Stimulated activated CD8-positive, alpha-beta memory T cell treated with anti-CD3 and anti-CD28 coated beads, Interleukin-7, amount 100 ng/mL, for 4 hours (primary cell): ENCODE measurements at places on chromosomes 16 and 17.

- DNase-seq = no peak
These were observed 43.4 kb downstream of the TAOK1 start for GRCh38 chr17:29433541-29433940.

DNA sequence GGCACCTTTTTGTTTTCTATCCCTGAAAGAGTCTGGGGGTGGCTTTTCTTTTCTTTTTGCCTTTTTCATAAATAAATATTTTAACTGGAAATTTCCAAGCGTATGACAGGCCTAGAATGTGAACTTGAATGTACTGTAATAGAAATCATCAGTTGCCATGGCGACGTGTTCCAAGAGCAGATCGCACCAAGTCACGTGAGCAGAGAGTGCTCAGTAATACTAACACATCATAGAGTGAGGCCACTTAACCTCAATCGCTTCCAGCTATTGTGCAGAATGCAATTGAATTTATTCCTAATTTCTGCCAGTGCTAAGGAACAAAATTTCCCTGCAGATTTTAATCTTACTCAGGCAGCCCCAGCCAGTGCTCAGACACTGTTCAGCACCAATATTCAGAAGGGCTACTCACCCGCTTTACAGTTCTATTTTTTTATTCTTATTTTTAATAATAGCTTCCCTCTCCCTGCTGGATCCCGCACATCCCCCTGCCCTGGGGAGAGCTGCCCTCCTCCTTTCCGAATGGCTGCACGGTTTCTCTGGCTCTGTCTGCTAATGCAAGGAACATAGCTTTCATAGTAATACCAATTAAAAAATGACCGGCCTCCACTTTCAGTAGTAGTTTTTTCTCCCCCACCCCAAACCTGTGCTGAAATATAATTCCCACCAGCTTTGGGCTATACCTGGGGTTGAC lies 26.2 kb upstream of the PMFBP1 start:
- no peak for DNase-seq

DNA sequence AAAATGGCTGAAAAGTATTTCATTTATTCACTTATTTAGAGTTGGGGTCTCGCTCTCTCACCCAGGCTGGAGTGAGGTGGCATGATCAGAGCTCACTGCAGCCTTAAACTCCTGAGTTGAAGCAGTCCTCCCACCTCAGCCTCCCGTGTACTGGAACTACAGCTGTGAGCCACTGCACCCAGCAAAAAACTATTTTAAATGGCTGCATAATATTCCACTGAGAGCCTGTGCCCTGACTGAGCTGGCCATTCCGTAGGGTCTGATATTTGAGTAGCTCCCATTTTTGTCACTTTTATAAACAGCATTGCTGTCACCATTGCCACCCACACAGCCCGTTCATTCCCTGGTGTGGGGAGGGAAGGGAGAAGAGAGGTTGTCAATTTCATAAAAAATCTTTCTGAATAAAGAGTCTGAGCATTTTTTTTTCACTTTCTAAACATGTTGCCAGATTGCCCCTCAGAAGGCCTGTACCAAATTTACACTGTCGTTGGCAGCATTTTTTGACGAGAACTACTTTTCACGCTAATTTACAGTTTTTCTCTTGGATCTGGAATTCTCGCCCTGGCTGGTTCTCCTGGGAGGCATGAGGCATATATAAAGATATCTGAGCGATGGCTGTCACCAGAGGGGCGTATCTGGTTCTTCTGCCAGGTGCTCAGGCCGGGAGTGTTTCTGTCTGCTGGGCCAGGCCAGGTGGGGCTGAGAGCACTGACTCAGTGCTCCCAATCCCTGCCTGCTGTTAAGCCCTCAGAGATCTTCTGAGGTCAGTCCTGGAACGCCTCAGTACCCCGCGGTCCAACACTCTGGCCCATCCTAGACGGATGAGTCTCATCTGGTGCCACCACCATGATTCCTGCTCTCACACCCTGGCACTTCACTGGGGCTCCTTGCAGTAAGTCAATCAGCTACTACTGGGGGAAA lies 7.2 kb upstream of the KIFC3 start:
- no peak for DNase-seq

DNA sequence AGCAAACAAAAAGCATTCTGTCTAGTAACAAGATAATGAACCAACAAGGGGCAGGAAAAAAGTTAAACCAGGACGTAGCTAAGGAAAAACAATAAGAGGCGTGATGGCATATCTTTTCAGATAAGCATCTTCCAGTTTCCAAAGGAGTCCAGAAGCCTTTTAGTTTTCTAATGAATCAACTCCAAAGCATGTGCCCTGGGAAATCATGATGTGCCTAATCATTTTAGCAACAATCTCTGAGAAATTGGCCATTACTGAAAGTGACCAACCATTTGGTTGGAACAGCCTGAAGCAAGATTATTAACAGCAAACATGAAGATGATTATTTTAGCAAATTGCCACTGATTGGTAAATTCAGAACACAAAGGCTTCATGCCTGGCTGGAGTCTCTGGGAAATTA lies 440.9 kb upstream of the MAF start:
- DNase-seq = no peak

- no peak for DNase-seq
These were observed 1.2 kb downstream of the ASGR1 start for GRCh38 chr17:7177954-7178477.

- no peak for DNase-seq
These were observed 257.7 kb upstream of the PMFBP1 start for GRCh38 chr16:72429671-72430081.

GRCh38 chr16:30901201-30902028 lies 5.0 kb downstream of the CTF1 start:
- no peak for DNase-seq

DNA sequence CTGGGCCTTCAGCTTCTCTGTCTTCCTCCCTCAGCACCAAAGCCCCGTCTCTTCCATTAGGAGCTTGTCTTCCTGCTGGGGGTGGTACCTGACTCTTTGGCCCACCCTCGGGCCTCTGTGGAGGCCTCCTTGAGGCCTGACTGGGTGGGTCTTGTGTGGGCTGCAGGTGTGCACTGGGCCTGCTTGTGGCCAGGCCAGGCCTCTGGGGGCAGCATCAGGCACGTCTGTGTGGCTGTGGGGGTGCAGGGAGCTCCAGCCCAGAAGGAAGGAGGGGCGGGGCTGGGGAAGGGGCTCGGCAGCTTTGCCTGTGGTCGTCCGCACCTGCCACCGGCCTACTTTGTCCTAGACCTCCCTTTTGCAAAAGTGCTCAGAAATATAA lies 7.0 kb downstream of the PIGQ start:
- DNase-seq = no peak

DNA sequence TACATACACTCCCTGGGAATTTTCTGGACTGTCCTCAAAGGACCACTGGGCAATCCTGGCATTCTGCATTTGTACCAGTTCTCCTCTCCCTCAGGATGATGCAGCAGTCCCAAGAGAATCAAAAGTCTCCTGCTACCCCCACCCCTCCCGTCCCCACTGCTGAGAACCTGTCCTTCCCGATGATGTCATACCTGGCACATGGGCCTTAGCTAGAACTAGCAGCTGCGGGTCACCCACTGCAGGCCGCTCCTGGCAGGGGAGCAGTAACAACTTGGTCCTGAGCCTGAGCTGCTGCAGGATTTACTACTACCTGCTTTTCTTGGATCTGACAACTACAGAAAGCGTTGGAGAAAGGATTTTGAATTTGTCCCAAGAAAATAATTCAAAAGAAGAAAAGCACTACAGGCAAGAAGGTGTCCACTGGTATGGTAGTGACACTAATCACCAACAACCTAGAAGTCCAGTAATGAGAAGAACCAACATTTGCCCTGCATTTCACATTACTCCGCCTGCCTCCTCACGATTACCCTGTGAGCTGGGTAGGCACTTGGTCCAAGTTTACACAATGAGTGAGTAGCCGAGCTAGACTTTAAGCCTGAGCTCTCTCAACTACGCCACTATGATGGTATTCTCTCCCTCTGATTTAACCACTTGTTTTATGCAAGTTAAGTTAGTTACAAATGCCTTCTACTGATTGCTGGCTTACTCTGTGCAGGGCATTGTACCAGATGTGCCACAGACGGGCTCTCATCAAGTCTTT lies 55.3 kb upstream of the ETV4 start:
- no peak for DNase-seq

DNA sequence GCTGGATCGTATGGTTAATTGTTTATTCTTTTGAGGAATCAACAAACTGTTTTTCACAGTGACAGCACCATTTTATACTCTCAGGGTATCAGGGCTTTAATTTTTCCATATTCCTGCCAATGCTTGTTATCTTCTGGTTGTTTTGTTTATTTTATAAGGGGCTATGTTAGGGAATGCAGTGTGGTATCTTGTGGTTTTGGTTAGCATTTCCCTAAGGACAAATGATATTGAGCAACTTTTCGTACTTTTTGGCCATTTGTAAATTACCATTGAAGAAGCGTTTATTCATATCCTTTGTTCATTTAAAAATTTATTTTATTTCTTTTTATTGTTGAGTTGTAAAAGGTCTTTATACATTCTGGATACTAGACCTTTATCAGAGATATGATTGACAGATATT lies 322.0 kb upstream of the SALL1 start:
- DNase-seq = no peak

- DNase-seq = no peak
These were observed 436 bp upstream of the BRIP1 start for GRCh38 chr17:61863801-61864126.

DNA sequence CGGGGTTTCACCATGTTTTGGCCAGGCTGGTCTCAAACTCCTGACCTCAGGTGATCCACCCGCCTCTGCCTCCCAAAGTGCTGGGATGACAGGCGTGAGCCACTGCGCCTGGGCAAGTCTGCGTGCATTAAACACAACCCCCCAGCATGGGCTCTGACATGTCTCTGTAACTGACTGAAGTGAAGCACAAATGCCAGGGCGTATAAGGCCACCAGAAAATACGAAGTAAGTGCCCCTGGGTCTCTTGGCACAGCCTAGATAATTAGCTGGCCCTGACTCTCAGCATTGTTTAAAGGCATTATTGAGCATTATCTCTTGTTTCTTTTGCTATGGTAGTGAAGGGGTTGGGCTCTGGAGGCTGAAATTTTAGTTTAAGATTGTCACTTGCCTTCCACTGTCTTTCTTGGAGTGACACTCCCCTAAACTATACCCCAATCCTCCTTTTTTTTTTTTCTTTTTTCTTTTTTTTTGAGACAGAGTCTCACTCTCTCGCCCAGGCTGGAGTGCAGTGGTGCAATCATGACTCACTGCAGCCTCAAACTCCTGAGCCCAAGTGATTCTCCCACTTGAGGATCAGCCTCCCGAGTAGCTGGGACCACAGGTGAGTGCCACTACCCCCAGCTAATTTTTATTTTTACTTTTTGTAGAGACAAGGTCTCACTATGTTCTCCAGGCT lies 8.2 kb upstream of the SEC14L1 start:
- no peak for DNase-seq

DNA sequence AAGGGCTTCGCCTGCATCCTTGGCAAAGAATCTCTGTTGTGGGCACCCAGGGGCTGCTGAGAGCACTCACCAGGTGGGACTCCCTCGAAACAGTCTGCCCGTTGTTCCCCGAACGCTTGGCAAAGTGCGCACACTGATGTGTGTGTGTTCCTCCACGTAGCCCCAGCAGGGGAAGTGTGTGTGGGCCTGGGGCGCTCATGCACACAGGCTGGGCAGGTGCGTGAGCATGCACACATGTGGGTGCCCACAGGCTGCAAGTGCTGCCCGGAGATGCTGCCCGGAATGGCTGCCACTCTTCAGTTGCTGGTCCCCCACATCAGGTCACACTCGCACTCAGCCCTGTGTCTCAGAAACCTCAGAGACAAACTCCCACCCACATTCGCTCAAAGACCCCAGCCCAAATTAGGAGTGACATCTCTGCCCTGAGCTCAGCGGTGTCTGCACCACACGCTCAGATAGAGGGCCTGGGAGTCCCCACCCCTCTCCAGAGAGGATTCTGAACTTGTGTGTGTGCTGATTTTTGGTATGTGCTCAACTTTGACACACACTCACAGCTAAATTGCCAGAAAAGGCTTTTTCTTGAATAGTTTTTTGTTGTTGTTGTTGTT lies 119.4 kb downstream of the MGAT5B start:
- DNase-seq = no peak

DNA sequence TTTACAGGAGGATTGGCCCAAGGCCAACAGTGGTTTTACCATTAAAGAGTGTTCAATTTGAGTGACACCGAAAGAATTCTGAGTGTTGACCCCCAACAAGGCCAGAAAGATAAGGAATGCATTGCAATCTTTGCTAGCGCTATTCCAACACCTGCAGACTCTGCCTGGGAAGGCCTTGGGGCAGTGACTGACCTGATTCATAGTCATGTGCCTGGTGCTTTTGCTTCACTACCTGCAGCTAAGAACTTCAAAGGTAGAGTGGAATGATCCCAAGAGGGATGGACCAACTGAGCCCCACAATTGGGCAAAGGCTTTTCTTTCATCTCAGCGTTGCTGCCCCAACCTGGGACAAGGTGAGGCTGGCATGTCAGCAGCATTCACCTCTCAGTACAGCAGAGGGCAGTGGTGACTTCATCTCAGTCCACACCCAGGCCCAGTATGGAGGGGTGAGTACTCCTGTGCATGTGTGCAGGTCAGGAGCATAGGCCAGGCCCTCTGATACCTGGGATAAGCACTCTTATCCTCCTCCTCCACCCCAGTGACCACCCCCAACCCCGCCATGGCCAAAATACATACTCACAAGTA lies 149.6 kb upstream of the GNAO1 start:
- DNase-seq = no peak

DNA sequence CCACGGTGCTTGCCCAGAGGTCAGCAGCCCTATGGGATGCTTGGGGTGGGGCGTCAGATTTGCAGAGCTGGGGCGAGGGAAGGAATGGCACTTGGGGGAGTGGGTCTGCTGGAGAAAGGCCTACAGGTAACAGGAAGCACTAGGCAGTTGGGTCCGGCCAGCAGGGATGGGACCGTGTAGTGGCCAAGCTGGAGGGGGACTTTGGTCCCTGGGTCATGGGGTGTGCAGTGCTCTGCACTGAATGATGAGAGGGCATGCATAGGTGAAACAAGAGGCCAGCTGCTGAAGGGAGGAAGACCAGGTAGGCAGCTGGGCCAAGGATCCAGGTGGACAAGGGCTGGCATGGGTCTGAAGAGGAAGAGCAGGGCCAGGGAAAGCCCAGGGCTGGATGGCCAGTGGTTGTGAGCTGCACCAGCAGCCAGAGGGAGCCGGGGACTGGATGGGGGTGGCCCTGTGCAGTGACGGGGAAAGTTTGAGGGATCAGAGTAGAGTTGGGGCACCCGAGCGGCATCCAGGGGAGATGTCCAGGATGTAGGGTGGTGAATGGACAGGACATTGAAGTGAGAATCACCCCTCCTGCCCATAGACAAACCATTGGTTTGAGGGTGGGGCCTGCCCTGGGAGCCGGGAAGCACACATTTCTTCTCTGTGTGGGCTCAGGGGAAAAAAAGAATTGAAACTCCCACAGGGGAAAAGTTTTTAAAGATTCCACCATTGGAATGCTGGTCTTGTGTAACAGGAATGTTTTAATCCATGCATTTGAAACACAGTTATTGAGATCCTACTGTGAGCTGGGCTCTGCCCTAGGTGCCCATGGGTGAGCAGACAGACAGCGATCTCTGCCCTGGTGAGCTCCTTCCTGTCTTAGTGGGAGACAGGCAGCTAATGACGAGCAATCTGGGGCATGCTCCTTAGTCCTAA lies 25.1 kb downstream of the RAI1 start:
- no peak for DNase-seq
